ENCODE measurements at places on chromosomes 11 and 22. TPM values are rescaled to one million over a fixed set of nuclear protein-coding genes. Genes with fewer than 3 reads are reported as not detected.

Gene TEX12
- 0.22 TPM for total RNA-seq

- no peak for DNase-seq
These were observed 699 bp upstream of the SDF2L1 start for GRCh38 chr22:21641417-21641788.

- DNase-seq: no peak
These were observed 1.7 kb upstream of the WEE1 start for GRCh38 chr11:9571763-9572115.

DNA sequence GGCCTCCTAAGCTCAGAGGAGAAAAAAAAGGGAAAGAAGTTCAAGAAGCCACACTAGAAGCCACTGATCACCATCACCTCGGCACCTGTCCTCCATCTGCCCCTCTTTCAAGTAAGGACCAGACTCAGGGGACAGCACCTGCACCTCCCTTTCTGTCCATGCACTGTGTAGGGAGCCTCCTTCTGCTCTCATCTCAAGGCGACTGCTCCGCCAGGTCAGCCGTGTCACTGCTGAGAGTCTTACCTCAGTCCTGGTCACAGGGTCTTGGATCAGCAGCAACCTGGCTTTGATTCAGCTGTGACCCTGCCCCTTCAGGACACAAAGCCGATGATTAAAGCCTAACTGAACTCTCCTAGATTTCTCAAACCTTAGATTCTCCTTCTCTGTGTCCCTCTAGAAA is 101.5 kb downstream of the ZNF280B start:
- no peak for DNase-seq

DNA sequence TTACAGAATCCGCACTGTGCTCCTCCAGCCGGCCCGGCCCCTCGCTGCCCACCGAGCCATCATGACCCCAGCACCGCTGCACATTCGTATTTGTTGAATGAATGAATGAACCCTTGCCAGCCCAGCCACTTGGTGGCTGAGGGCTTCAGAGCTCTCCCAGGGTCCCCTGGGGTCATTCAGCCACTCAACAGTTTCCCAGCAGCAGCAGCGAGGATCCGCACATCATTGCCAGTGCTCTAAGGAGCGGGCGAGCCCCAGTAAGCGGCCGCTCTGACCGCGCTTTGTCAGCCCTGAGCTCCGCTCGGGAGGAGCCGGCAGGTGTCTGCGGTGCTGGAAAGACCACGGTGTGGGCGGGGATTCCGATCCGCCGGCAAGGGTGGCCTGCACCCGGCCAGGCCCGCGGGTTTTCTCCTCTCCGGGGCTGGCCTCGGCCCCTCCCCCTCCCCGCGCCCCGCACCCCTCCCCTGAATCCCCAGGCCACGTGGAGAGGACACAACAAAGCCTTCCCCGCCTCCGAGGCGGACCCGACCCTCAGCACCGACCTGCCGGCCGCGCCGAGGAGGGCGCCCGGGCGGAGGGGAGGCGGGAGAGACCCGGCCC is 563 bp downstream of the BID start:
- peak; percentile 38 for DNase-seq
